Stimulated activated CD4-positive, alpha-beta T cell treated with anti-CD3 and anti-CD28 coated beads, Interleukin-2, amount 100 ng/mL, for 24 hours (primary cell): ENCODE measurements at places on chromosomes 7 and 10.

DNA sequence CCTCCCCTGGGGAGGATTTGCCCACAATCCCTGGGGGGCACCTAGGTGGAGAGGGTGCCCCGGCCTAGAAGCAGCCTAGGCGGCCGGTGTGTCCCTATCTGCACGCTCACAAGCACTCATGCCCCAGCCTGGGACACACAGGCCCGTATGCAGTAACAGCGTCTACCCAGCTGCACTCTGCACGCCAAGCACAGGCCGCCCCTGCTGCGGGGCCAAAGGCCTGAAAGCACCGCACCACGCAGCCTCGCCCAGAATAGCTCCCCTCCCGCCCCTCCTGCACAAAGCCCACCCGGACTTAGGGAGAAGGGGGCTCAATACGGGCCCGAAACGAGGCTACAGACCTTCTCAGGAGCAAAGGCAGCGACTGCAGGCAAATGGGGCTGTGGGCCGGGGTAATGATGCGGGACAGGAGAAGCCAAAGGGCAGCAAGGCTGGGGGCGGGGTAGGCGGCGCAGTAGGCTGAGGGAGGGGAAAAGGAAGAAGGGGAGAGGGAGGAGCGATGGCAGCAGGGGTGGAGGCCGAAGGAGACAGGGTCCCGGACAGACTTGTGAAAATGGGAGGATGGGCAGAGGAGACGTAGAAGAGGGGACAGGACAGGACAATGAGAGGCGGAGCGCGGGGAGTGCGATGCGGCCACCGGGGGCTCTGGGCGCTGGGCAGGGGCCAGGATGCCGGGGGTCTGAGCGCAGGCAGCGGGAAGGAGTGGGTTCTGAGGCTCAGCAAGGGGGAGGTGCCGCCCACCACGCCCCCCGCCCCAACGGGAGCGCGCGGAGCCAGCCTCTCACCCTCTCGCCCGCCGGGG, 544 bp downstream of the GPRIN2 start:
- DNase-seq = peak; percentile 18

DNA sequence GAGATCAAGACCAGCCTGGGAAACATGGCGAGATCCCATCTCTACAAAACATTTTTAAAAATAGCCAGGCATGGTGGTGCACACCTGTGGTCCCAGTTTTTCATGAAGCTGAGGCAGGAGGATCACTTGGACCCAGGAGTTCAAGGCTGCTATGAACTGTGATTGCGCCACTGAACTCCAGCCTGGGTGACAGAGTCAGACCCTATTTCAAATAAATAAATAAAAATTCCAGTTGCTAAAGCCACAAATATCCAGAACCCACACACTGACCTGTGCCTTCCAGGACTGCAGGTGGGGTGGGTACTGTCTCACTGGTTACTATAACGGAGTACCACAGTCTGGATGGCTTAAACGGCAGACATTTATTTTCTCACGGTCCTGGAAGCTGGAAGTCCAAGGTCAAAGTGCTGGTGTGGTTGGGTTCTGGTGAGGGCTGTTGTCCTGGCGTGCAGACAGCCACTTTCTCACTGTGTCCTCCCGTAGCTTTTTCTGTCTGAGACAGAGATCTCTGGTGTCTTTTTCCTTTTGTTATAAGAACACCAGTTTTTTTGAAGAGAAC, 38.8 kb downstream of the ASB13 start:
- no peak for DNase-seq

DNA sequence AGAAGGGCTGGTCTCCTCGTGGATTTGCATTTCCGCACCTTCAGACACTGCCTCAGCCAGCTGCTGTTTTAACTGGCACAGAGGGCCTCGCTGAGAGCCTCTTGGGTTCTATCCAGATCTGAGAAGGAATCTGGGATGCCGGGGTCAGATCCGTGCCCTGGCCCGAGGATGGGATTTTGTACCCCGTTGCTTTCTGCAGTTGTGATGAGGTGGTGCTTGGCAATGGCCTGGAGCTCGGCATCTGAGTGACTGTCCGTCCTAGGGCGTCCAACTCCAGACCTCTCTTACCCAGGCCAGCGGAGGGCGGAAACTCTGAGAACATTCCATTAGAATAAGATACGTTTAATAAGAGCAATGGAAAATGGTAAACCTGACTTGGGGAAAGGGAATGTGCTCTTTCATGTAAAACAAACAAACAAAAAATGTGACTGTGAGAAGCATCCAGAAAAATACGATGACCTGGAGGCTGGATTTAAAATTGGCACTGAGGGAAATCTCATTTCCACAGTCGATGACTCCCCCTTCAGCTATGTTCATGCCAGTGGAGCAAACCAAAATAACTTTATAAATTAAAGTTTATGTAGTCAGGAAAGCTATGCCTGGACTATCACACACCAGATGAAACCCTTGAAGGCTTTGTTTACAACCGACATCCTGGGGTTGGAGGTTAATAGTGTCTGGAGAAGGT, 39.6 kb downstream of the GRK5 start:
- no peak for DNase-seq

DNA sequence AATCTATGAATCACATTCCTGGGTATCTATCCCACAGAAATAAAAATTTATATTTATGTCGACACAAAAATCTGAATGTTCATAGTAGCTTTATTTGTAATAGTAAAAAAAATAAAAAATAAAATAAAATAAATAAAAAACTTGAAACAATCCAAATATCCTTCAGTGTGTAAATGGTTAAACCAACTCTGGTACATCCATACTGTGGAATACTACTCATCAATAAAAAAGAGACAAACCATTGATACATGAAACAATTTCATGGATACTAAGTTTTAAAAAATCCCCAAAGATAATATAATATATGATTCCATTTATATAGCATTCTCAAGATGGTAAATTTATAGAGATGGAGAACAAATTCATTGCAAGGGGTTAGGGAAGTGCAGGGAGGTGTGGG, 48.6 kb downstream of the USP6NL start:
- DNase-seq = no peak

DNA sequence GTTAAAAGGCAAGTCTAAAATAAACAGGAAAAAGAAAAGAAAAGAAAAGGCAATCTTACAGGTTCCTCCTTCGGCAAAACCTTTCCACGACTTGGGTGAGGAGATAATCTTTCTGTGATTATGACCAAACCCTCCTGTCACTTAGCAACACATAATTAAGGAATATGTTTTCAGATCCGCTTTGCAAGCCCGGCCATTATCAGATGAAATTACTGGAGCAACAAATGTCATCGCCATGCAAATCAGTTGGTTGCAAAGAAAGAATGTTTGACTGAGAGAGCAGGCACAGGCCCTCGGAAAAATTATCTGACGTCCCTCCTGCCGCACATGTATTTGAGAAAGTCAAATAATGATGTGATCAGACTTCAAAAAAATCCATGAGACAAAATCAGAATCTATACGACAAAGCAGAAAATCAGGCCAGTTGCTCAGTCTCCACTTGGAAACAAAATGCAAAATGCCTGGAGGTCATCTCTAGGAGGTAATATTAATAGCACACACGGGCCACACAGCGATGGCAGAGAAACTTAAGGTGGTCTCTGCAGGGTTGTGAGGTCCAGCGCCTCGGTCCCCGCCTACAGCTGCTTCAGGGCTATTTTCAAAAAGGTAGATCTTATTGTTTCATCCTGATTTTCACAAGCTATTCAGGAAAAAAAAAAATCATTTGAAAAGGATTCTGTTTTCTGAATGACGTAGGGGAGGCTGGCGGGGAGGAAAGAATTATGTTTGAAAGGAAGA, 82.7 kb downstream of the ZRANB1 start:
- no peak for DNase-seq

- DNase-seq = peak; percentile 60
These were observed at the start of gene ECHDC3 for GRCh38 chr10:11742009-11742778. Gene ECHDC3, plus strand, starts transcription at chr10:11742382. Its CDS starts 195 bp downstream, at chr10:11742577.

DNA sequence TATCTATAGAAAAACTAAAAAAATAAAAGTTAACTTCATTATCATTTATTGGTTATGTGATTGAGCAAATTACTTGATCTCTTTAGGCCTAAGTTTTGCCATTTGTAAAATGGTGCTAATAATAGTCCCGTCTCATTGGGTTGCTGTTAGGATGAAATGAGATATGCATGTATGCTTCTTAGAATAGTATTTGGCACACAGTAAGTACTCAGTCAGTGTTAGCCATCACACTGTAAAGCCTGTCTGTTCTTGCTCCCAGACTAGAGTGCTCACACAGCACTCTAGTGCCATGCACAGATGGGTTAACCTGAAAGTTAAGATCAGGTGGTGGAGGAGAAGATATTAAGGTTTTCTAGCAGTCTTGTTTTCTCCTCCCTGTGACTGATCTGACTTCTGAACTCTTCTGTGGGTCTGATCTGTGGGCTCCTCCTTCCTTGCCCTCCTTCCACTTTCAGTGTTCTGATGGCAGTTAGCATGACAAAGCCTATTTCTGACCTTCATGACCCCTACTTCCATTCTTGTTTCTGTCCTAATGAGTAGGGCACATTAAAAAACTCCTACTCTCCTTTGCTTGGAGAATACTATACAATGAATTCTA, 167.5 kb downstream of the RNLS start:
- DNase-seq = no peak

- DNase-seq = no peak
These were observed 224.7 kb downstream of the INHBA start for GRCh38 chr7:41478187-41478586.
